ENCODE measurements at places on chromosomes 5 and 9. TPM values are rescaled to one million over a fixed set of nuclear protein-coding genes. Genes with fewer than 3 reads are reported as not detected.

FAM13B gene
- total RNA-seq = 36.7 TPM

TMEM245 gene
- total RNA-seq = 22.6 TPM

FCN1 gene
- total RNA-seq = 9.9 TPM

- peaks cover 16% of the 10 kb centered on the region for H3K4me1 ChIP-seq
- H3K27ac ChIP-seq = no peak overlapping the region
- no peak overlapping the region for H3K4me3 ChIP-seq
- DNase-seq = no peak
- peaks cover 11% of the 10 kb centered on the region for H3K36me3 ChIP-seq
Measured at GRCh38 chr5:151022511-151023018, 2.2 kb downstream of the GPX3 start.

DNA sequence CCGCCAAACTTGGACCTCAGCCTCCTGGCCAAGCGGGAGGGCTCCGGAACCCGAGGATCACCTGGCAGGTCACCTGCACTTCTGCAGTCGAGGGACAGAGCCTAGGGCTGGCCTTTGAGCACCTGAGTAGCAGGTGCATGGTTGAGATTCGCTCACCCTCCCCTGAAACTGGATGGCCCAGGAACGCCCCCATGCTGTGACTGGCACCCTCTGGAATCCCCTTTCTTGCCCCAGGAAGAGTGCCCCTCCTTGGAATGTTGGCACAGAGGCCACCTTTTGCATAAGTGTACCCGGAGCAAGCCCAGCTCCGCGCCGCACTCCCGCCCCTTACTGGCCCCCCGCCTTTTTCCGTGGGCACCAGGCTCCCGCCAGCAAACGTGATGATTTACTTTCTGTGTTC is 112.5 kb upstream of the IER5L start:
- no peak overlapping the region for H3K27ac ChIP-seq
- no peak overlapping the region for H3K4me3 ChIP-seq
- no peaks in the 10 kb centered on the region for H3K36me3 ChIP-seq
- no peaks in the 10 kb centered on the region for H3K4me1 ChIP-seq
- no peak for DNase-seq

DNA sequence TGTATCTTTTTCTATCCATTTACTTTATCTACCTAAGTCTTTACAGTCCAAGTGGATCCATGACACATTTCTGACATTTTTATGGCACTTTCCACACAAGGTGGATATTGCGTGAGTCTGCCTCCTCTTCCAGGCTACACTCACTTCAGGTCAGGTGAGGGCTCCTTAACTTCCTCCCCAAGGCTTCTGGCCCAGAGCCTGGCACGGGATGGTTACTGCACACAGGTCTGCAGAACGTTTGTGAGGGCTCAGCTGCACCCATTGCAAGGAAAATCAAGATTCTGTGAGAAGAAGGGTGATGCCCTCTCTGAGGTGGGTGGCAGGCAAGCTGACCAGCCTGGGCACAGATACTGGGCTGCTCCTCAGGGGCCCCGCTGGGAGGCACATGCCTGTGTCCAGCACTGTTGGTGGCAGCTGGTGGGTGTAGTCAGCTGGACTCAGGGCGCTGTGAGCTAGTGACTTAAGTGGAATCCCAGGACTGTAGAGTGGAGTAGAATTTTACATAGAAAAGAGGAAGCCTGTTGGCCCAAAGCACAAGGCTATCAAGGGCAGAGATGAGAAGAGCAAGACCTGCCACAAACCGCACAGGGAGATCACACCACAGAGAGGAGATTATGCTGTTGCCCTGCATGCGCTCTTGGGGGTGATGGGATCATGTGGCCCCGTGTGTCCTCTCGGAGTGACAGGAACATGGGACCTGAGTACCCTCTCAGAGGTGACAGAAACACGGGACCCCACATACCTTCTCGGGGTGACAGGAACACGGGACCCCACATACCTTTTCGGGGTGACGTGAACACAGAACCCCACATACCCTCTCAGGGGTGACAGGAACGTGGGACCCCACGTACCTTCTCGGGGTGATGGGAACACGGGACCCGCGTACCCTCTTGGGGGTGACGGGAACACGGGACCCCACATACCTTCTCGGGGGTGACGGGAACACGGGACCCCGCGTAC is 21.3 kb downstream of the AHRR start:
- DNase-seq = no peak
- no peaks in the 10 kb centered on the region for H3K36me3 ChIP-seq
- no peak overlapping the region for H3K4me3 ChIP-seq
- peaks cover 11% of the 10 kb centered on the region for H3K4me1 ChIP-seq

DNA sequence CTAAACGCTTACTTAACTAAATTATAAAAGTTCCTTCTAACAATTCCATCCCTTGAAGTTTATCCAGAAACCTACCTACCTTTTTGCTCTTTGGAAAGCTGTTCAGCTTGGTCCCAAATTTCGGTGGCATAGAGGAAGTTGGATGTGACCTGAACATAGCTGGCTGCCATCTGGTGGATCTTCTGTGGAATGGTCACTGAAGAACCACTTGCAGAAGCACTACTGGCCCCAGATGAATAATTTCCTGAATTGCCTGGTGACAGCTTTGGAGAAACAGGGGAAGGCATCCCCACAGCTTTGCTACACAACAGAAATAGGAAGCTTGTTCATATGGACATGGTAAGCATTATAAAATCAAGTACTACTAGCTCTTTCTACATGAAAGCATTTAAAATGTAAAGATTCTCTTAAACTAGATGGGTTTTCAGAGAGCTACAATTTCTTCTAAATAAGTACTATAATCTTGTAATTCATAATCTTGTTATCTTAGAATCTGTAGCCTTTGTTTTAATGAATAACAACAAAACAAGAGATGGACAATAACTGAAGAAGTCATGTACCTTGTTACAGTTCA is 9.9 kb downstream of the LEAP2 start:
- H3K4me1 ChIP-seq = no peaks in the 10 kb centered on the region
- peaks cover 82% of the 10 kb centered on the region for H3K36me3 ChIP-seq
- H3K27me3 ChIP-seq = no peaks in the 10 kb centered on the region
- H3K27ac ChIP-seq = no peak overlapping the region
- H3K4me3 ChIP-seq = no peak overlapping the region
- DNase-seq = no peak

DNA sequence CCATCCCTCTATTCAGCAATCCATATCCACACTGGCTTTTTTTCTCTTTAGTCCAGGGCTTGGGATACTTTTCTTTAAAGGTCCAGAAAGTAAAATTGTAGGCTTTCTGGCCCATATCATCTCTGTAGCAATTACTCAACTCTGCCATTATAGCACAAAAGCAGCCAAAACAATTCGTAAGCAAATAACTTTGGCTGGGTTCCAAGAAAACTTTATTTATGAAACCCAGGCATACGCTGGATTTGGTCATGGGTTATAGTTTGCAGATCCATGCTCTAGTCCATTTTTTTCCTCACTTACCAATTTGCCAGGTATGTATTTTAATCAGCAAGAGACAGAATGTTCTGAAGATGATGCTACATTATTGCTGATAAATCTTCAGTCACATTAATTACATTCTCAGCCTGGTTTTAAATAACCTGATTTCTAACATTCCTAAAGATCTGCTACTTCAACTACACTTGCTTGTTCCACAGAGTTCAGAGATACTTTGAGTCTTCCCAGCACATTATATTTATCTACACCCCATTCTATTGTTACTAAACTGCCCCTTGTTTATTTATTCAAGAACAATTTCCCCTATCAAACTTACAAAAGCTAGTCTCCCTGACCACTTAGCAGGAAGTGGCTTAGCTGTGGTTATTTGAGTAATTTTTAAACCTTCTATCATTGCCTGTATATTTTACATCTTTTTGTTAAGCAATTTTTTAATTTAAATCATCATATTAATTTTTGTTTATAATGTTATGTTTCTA is 161.0 kb downstream of the ISL1 start:
- H3K27ac ChIP-seq = no peak overlapping the region
- H3K27me3 ChIP-seq = no peaks in the 10 kb centered on the region
- H3K4me3 ChIP-seq = no peak overlapping the region
- no peak for DNase-seq
- no peaks in the 10 kb centered on the region for H3K36me3 ChIP-seq

All from CD4-positive, alpha-beta T cell (primary cell).